ENCODE measurements at places on chromosomes 7 and 10. TPM values are rescaled to one million over a fixed set of nuclear protein-coding genes. Genes with fewer than 3 reads are reported as not detected.
A peak's percentile ranks its signal among the peaks of the same experiment; 100 is the strongest.

- no peak for DNase-seq
These were observed 63.0 kb upstream of the PRSS58 start for GRCh38 chr7:142320883-142321282.

DNA sequence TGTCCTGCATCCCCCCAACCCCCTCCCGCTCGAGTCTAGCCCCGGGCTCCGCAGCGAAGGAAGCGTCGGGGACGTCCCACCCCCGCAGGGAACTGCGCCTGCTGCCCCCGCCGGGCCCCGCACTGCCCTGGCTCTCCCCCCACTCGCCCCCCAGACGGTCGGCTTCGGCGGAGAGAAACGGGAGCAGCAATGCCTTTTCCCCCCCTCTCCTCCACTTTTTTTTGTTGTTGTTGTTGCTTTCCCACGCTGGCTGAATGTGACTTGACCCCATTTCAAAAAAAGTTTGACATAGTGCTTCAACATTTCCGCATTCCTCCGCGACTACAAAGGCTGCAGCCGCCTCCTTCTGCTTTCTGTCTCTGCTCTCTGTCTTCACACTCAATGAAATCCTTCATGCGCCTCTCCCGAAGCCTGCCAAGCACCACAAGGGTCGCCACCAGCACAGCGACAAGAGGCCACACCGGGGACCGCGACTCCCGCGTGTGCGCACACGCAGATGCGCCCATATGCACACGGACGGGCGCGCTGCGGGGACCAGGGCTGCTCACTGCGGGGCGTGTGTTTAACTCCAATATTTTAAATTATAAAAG is 1.0 kb downstream of the CDK6 start:
- peak; percentile 81 for DNase-seq

DNA sequence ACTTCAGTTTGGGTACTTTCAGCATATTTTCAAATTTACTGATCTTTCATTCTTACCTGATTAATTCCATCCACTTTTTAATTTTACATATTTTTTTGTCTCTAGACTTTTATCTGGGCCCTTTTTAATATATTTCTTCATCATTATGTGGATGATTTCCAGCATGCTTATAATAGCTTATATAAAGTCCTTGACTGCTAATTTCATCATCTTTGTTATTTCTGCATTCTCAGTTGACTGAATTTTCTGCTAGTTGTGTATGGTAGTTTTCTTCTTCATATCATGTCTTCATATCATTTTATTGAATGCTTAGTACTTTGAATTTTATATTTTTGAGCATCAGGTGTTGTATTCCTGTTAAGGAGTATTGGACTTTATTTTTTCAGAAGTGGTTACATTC is 39.6 kb downstream of the STAM start:
- no peak for DNase-seq

- DNase-seq = no peak
These were observed 808.7 kb downstream of the XPNPEP1 start for GRCh38 chr10:109114579-109114978.

DNA sequence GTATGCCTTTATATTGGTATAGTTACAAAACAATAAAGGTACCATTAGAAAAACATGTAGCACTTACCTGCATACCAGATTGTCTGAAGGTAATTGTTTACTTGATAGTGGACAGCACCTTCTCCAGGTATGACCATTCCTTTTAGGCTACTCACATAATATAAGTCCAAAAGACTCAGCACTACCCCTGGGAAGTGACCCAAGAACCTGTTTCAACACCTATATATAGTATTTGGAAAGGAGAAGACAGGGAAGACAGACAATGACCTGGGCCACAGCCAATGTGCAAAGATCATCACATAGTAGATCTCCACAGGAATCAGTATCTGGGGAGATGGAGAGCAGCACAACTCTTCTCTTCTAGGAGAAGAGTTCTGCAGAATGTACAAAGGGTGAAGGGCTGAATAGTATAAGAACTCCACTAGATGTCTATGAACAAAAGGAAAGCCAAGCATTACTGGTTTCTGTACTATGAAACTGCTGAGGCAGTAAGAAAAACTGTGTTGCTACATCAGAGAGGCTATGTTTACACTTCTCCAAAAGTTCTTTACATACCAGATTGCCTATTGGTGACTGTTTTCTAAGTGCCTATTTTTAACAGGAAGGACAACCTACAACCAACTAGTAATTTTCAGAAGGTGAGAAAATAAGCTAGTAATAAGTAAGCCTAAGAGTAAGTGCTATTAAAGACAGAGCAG is 159.2 kb downstream of the BTAF1 start:
- DNase-seq = no peak

DNA sequence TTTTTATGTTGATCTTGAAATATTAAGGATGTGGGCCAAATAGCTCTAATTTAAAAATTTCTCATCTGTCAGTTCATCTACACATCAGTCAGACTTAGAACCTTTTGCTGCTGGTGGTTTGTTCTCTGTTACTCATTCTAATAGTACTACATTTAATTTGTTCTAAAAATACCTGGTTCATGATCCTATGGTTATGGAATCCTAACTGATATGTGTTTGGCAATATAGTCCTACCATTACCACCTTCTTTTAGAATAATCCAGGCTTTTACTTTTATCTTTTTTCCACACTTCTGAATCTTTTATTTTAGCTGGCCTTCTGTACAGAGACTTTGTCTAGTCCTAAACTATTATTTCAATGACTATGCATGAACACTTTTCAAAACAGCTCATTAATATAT is 116.9 kb downstream of the SVOPL start:
- no peak for DNase-seq

DNA sequence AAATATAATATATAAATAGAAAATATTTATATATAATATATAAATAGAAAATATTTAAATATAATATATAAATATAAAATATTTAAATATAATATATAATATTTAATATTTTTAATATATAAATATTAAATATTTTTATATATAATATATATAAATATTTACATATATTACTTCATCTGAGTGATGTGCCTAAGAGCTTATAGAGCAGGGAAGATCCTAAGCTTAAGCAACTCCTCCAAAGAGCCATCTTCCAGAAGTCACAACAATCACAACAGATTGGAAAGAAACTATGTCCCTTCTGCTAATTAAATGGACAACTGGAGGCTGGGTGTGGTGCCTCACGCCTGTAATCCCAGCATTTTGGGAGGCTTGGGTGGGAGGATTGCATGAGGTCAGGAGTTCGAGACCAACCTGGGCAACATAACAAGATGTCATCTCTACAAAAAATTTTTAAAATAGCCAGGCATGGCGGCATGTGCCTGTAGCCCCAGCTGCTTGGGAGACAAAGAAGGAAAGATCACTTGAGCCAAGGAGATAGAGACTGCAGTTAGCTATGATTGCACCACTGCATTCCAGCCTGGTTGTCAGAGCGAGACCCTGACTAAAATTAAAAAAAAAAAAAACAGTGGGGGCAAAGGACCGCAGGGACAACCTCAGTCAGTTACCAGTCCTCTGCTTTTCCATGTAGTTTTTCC is 198.7 kb downstream of the SKIDA1 start:
- DNase-seq = no peak

DNA sequence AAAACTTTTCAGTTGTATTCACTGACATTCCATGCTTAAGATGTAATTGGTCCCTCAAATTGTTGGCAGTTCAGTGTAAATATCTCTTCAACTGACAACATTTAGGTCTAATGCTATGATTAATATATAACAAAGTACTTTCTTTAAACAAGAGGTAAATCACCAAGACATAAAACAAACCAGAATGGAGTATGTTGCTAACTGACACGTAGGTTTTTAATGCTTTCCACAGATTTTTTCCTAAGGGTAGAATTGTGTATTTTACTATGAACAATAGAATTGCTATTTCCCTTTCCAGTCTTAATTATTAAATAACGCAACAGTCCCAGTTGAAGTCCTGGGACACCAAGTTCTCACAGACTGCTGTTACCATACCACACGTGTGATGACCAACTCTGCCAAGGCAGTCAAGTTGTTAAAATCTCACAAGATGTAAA is 4.1 kb downstream of the JCAD start:
- DNase-seq = no peak

DNA sequence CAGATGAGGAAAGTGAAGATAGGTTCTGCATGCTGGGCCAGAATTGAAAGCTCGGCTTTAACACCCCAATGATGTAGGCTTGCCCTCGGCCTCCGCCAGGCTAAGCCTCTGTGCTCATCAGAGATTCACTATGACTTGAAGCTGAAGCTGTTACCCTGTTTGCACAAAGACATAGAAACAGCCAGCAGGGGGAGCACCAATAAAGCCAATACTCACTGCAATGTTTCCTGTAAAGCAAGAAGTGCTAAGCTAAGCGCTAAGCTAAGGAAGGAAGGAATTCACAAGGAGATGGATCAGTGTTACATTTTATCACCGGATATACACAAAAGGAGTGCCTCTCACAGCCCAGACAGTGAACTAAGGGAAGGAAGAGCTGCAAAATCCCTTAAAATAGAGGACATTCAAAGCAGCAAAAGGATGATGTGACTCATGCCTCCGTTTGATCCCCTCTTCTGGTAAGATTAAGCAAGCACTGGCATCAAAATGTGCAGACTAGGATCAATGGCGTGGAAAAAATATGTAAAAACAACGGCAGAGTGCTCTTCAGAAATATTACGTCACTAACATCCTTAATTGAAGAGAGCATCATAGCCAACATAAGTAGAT is 153.8 kb downstream of the COBL start:
- DNase-seq = peak; percentile 87

- no peak for DNase-seq
These were observed 185.4 kb downstream of the JCAD start for GRCh38 chr10:29873941-29874484.

DNA sequence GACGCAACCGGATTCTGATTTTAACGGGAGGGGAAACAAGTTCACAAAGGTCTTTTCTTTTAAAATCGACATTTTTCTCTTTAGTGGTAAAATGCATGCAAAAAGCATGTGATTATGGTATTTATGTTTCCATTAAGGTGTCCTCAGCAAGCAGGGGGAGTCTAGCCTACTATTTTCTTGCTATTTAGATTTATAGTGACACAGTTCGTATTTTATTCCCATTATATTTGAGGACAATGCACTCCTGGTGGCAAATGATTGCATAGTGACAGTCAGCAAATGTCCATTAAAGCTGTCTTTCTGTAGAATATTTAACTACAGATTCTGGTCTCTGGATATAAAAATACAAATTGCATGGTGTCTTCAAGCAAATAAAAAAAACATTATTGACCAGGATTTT is 554.2 kb downstream of the PARD3 start:
- no peak for DNase-seq

GRCh38 chr10:27736396-27736795 is 9.2 kb downstream of the MKX start:
- no peak for DNase-seq

DNA sequence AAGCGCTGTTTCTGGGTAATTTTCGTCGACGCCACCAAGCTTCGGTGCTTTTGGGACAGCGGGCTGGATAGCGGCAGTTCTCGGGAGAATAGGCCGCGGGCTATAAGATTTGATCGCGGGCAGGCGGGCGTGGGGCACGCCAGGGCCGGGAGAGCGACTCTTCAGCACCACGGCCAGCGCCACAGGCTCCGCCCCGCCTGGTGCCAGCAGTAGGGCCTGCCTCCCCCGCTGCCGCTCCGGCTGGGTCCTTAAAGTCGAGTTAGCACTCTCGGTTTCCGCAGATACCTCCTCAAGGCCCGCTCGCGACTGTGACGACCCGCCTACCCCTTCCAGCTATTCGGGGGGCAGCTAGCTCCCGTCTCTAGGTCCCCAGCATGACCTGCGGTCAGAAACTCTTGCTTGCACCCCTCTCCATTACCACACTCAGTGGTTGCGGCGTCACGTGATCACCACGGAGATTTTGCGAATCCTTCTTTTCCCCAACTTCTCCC is 9.4 kb downstream of the NXPH1 start:
- no peak for DNase-seq

DNA sequence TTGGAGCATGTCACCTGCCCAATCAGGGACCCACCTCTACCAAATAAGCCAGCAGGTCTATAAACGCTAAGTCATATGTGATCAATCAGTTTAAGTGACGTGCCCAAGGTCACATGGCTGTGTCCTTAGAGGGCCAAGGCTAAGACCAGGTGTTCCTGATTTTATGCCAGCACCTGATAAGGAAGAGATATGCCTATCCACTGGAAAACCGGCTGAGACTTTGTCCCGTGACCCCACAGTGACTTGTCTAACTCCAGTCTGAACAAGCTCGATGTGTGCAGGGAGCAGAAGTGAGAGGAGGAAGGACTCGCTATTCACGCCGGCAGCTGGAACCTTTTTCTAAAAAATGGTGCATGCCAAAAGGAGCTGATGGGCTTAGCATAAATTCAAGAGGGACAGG is 57.0 kb downstream of the PRKAG2 start:
- DNase-seq = no peak

DNA sequence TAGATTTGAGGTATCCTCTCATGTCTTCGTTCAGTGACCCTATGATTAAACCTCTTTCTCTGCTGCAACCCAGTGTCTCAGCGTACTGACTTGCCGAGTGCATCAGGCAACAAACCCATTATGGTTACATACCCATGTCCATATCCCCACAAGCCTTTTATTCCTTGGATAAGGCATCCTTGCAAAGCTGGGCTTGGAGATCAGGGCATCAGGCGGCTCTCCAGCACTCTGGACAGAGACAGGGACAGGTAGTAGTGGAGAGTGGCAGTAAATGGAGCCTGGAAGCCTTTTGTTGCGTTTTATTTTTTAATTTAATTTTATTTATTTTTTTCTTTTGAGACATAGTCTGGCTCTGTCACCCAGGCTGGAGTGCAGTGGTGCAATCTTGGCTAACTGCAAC is 32.0 kb upstream of the NPFFR1 start:
- no peak for DNase-seq

DNA sequence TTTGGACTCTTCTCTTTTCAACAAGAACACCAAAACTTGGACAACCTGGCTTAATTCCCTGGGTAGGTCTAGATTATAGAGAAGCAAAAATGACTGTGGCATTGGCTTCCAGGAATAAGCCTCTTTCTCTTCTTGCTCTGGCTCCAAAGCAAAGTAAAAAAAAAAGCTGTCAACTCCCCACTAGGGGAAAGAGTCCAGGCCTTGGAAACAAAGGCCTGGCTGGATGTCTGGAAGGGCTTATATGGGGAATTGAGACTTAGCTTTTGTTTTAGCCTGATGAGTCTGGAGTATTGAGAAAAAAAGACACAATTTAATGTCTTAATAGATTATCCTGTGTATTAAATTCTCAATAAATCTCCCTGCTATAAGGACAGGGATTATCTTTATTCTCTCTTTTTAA is 300.6 kb downstream of the SORCS3 start:
- no peak for DNase-seq

GRCh38 chr10:121736315-121737130 is 138.3 kb upstream of the FGFR2 start:
- DNase-seq = no peak

DNA sequence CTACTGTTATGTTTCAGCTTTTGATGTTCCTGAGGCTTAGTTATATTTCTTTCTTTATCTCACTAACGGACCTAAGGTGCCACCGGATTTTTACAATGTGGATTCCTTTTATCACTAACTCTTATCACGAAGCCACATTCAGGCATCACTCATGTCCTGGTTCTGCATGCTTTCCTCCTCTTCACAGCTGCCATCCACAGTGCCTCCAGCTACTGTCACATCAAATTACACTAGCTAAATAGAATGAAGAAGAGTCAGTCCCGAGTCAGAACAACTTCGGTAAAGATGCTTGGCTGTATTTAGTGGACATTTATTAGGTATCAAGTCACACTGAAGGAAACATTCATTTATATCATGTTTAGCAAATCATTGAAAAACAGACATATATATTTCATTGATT is 153.2 kb downstream of the NEBL start:
- DNase-seq = no peak

GNAT3 gene
- 0.26 TPM for total RNA-seq

RAMP3 gene
- total RNA-seq = not detected

ICA1 gene
- total RNA-seq = not detected

LRRN3 gene
- not detected for total RNA-seq

GHITM gene
- total RNA-seq = 82.3 TPM

SLC29A4 gene
- total RNA-seq = not detected

CH25H gene
- not detected for total RNA-seq

PDE6C gene
- not detected for total RNA-seq
